ENCODE measurements at places on chromosomes 16 and 17.

- DNase-seq, result no peak
These were observed 26.1 kb downstream of the RCVRN start for GRCh38 chr17:9878786-9879525.

DNA sequence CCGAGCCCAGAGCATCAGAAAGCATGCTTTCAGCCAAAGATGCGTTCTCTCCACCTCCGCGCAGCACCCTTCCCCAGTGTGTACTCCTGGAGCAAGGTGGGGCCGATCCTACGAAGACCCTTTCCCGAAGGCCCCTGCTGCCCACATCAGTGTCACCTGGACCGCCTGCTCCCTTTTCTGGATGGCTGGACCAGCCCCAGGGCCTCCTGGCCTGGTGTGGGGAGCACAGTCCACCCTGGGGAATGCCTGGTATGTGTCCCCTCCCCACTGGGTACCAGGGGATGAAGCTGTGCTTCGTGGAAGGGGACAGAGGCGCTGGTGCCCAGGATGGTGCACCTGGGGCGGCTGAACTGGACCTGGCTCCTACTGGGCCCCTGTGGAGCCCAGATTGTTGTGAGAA, 173.8 kb downstream of the SEC14L1 start:
- peak; percentile 75 for DNase-seq

GRCh38 chr17:36926226-36926625, 11.0 kb upstream of the LHX1 start:
- no peak for DNase-seq

- DNase-seq, result no peak
These were observed at the start of gene FMNL1 for GRCh38 chr17:45221081-45222013. Gene FMNL1 (plus strand): TSS chr17:45221885. CDS start chr17:45222125, 240 bp downstream.

- no peak for DNase-seq
These were observed 5.2 kb downstream of the PKD1L3 start for GRCh38 chr16:71995038-71995437.

- no peak for DNase-seq
These were observed 5.6 kb downstream of the TP53I13 start for GRCh38 chr17:29573871-29574731.

DNA sequence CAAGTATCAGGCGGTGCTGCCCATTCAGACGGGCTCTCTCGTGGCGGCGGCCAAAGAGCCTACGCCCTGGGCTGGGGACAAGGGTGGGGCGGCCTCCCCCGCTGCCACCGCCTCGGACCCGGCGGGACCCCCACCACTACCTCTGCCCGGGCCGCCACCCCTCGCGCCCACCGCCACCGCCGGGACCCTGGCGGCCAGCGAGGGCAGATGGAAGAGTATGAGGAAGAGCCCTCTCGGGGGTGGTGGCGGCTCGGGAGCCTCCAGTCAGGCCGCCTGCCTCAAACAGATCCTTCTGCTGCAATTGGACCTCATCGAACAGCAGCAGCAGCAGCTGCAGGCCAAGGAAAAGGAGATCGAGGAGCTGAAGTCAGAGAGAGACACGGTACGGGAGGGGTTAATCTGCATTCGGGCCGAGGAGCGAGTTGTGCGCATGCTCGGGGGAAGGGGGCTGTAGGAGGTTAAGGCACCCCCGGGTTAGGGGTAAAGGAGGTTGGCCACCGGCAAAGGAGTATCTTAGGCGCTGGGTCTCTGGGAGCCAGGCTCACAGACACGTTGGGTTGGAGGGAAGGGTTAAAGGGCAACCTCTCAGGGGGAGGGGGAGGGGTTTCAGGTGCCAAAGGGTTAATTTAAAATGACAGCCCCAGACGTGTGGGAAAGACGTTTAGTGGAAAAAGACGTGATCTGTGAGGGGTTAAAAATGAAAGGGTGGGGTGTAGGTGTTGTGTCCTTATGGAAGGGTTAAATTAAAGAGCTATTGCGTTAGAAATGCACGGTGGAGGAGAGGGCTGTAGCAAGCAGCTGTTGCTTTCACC, 1.4 kb downstream of the MSL1 start:
- no peak for DNase-seq

GRCh38 chr16:89607937-89608740, 5.3 kb upstream of the DPEP1 start:
- no peak for DNase-seq

DNA sequence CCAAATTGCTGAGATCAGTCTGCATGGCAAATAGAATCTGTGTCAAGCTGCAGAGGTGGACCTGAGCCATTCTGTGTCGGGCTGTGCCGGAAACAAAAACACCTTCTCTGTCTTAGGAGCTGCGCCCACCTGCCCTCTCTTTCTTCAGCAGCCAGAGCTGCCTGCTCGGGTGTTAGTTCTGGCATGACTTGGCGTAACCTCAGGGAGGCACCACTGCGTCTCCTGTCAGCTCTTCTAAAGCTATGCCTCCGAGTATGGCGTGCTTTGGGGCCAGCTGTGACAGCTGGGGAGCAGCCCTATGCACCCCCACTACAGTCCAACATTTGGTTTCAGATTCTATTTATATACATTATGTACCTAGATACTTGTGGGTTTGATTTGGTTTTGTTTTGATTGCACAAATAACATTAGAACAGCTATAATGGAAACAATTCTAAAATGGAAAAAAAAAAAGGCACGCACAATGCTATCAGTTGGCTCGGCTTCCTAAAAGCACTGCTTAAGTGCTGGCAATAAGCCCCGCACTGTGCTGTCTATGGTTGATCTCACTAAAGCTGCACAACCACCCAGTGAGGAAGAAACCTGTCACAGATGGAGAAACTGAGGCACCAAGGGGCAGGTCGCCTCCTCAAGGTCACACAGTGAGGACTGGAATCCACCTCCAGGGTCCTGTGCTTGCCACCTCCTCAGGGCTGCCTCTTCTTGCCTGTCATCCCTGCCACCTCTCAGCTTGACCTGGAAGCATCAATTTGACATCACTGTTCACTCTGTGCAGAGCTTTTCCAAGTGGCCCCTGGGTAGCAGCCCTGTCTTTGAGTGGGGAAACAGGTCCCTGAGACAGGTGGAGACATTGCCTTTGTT, 18.7 kb upstream of the ADGRG1 start:
- DNase-seq, result peak; percentile 15

DNA sequence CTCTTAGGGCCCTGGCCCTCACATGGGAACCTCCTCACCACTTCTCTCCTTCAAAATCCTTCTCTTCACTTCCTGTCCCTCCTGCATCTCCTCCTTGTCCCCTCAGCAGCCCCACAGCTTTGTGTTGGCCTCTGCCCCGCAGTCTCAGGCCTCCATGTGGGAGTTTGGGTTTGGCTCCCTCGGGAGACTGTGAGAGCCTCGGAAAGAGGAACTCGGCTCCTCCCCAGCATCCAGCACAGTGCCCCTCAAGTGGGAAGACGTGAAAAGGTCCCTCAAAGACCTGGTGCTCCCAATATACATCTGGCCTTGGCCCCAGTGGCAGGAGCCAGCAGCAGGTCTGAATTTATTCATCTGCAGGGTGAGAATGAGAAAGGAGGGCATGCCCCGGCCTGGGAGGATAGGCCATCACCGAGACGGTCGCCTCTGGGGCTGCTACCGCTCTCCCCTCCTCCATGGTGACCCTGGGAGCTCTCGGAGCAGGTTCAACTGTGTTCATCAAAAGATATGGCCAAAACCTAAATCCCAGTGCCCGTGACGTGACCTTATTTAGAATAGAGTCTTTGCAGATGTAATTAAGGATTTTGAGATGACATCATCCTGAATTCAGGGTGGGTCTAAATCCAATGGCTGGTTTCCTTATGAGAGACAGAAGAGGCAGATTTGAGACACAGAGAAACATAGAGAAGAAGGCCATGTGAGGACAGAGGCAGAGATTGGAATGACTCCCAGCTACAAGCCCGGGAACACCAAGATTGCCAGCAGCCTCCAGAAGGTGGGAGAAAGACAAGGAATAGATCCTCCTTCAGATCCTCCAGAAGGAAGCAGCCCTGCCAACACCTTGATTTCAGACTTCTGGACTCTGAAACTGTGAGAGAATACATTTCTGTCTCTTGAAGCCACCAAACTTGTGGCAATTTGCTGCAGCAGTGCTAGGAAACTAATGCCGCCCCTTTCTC, 135.1 kb downstream of the MRM1 start:
- no peak for DNase-seq

GRCh38 chr16:56915336-56916119, 16.4 kb upstream of the HERPUD1 start:
- DNase-seq, result no peak

DNA sequence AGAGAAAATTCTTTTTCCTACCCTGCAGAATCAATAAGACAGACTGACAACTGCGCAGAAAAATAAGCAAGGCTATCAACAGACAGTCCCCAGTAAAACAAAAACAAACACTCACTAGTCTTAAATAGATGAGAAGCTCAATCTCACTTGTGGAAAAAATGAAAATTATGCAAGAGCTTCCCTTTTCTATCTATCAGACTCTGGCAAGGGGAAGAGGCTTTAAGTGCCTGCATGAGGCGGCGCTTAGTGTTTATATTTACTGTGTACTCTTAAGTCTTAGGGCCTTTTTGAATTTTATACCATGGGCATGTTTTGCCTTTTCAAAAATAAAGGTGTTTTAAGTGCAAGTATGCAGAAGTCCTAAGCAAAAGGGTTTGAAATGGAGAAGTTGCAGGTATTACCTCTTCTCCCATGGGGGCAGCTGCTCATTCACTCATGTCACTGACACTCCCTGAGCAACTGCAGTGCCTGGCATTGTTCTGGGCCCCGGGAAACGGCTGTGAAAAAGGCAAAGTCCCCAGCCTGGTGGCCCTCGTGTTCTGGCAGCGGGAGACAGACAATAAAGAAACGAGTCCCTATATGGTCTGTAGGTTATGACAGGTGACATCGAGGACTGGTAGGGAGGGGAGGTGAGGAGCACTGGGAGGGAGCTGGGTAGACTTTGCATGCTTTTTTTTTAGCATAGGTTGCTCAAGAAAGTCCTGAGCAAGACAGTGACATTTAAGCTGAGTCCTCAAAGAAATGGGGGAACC, 35.2 kb downstream of the HSBP1 start:
- no peak for DNase-seq
